ENCODE measurements at places on chromosomes 5 and 9.
A peak's percentile ranks its signal among the peaks of the same experiment; 100 is the strongest.

DNA sequence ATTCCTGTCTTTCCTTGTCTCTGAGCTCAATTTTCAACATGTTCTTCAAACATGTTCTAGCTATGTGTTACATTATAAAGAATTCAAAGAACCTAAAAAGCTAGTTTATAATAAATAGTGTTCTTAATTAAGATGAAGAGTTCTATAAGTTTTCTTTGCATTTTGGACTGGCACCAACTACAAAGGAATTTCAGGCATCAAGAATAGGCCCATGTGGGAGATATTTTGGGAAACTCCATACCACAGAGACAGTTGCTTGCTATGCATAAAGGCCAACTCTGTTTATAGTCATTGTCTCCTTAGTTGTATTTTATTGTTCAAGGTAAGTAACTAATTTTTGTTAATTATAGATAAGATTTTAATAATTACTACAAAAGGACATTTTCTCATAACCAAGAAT is 4.5 kb downstream of the SLF1 start:
- no peak for DNase-seq

DNA sequence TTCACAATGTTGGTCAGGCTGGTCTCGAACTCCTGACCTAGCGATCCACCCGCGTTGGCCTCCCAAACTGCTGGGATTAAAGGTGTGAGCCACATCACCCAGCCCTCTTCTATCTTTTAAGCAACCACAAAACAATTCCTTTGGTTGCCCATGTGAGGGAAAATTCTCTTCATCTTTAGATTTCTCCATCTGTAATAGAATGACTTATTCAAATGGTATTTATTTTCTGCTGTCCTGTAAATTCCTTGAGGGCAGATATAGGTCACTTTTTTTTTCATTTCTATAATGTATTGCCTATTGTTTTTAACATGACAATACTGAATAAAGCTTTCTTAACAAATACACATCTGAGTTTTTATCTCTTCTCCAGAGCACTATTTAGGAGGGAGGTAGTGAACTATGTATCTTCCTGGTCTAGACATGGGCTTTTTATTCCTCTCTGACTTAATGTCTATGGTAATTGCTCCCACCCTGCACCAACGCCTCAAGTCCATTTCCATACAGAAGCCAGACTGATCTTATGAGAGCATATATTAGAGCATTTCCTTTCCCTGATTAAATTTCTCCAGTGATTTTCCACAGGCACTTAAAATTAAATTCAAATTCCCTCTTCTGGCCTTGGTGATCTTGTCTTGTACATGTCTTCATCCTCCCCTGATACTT is 595.6 kb downstream of the CAAP1 start:
- no peak for DNase-seq

- DNase-seq = no peak
Measured at GRCh38 chr5:103487218-103487617, 75.4 kb downstream of the NUDT12 start.

DNA sequence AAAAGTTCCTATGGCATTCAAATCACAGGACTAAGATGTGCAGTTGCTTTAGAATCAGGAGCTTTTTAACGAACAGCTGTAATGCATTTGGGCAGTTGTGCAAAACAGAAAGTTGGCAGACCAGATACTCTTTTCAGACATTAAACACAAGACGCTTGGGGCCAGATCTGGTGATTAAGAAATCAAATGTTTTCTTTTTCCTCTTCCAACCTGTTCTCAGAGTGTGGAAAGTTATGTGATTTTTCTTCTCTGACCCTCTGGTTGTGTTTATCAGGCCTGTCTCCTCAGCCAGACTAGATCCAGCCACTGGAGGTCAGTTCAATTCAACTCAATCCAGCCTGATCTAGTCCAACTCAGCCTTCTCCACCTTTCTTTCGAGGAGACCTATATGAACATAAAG is 298.5 kb upstream of the PCSK5 start:
- DNase-seq = no peak

DNA sequence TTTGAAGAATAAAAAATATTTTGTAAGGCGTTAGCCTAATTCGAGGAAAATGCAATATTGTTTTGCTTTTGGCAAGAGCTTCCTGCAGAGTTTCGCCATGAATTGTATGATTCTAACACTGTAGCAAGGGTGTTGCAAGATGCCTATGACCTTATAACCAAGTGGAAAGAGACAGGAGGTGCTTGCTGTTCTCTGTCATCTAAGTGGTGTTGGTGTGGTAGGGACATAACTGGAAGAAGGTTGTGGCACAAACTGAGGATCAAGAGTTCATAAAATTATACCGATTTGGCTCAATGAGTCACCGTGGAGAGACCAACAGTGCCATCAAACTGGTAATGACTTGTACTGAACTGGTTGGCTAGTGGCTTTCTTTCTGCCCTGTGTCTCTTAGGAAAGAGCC is 6.3 kb downstream of the STC2 start:
- no peak for DNase-seq

DNA sequence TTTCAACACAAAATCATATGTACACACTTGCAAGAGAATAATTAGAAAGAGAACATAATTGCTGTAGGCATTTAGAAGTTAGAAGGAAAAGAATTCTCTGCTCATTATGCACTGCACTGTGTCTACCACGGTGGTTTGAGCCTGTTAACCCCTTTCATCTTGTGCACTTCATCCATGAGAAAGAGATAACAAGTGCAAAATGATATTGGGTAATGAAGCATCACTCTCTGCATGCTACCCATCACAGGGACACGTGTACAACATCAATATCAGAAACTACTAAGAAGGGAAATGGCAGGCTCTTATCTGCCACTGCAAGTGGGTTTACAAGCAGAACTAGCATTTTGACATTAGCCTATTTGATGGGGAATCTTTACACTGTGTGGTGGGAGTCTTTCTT is 202.6 kb downstream of the CDH12 start:
- DNase-seq = no peak

GRCh38 chr9:96164268-96164683 is 137.7 kb downstream of the HSD17B3 start:
- no peak for DNase-seq

- no peak for DNase-seq
Measured at GRCh38 chr9:71353720-71354119, 232.3 kb upstream of the TRPM3 start.

GRCh38 chr9:121558473-121558872 is 58.8 kb upstream of the GGTA1 start:
- no peak for DNase-seq

- DNase-seq = no peak
Measured at GRCh38 chr5:160702934-160703333, 149.1 kb downstream of the ATP10B start.

DNA sequence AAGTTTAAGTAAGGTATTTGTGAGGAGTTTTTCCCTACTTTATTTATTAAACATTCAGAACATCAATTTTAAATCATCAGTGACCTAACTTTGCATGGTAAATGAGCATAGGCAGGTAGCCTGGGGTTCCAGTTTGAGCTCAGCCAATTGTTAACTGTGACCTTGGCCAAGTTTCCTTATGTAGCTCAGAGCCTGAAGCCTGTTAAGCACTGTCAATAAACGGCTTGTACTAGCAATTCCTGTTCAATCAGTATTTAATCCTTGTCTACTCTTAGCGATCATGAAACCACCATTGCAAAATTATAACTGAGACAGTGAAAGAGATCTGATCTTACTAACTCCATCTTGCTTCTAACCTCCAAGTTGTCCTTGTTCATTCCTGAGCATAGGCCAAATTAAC is 4.7 kb upstream of the SOWAHA start:
- no peak for DNase-seq

DNA sequence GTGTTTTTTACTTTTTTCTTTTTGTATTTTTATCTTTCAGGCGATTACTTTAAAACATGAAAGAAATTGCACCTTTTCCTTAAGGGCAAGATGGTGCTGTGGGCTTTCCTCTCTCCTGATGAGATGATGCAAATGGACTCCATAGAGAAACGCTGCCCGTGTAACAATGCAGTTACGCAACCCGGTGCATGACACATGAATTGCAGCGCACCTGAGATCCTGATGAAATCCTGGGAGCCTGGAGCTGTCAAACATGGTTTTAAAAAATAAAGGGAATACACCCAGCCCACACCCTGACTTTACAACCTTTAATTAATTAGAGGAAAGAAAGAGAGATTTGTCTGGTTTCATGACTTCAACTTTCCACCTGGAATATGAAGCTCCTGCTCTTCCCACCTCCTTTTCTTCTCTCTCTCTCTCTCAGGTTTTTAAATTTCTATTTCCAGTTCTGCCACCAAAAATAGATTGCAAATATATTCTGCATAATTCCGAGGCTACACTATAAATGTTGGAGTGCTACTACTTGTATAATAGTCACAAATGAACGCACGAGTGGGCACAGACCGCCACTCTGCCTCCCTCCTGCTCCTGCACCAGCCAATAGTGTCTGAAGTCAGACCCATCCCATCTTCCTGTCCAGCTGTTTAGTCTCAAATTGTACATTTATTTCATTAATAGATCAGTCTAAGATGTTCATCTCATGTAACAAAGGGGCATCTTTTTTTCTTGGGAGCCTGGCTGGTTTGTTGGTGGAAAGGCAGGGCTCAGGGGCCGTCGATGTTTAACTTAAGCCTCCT is 179.1 kb downstream of the AUH start:
- DNase-seq = no peak

GRCh38 chr5:83345423-83345822 is 126.1 kb upstream of the VCAN start:
- no peak for DNase-seq

DNA sequence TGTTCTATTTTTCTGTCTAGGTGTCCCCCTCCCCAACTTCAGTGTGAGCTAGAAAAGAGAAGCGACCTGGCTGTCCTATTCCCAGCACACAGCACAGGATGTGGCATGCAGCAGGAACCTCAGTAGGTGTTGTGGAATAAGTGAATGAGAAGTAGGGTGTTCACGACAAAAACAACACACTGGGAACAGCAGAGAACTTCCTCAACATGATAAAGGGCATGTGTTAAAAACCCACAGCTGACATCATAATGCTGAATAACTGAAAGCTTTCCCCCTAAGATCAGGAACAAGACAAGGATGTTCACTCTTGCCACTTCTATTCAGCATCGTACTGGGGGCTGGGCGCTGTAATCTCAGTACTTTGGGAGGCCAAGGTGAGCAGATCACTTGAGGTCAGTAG is 155.6 kb upstream of the ZNF618 start:
- no peak for DNase-seq

- DNase-seq = no peak
Measured at GRCh38 chr9:31574006-31574765, 810.3 kb upstream of the ACO1 start.

DNA sequence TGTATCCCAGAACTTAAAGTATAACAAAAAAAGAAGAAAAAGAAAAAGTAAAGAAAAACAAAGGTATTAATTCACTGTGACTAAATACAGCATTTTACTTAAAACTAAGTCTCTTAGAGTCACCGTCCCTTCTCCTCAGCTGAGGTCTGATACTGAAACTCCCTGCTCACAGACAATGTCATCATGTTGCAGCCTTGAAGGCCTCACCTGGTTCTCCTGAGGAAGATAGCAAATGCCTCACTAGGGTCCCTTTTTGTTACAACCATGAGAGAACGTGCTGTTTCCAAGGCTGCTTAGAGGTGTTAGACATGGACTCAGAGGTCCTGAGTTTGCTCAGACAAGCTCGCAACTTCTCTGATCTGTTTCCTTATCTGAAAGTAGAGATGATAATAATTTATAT is 357.2 kb downstream of the MTRR start:
- no peak for DNase-seq

DNA sequence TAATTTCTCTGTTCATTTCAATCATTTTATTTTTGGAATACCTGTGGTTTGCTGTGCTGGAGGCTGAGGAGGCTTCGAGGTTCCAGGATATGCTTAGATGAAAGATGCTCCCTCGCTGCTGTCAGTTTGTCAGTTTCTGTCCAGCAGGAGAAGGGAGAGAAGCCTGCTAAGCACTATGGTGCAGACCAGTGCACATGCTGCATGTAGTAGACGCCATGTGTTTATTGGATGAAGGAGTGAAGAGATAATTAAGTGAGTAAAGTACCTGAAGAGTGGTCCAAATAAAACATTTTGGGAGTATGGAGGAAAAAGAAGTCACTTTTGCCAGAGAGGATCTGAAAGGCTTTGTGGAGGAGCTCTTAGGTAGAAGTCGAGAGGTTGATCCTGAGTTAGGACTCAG is 2.1 kb downstream of the PDZD2 start:
- no peak for DNase-seq

GRCh38 chr5:37840053-37841034 is 503 bp upstream of the GDNF start:
- DNase-seq = peak; percentile 65

DNA sequence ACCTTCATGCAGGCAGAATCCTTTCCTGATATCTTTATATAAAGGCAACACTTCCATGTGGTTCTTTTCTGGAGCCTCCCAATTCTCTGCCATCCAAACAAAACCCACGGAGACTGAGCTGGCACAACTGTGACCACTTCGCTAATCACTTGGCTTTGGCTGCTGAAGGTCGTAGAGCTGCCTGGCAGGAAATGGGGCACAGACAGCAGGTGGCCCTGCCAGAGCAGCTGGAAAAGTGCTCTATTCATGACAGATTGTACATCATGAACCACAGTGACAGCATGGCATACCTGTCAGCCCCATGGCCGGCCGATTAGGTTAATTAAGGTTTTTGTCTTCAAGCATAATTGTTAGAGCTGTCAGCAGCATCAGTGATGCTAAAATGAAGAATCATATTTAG is 141.9 kb upstream of the ANKRD55 start:
- DNase-seq = no peak

DNA sequence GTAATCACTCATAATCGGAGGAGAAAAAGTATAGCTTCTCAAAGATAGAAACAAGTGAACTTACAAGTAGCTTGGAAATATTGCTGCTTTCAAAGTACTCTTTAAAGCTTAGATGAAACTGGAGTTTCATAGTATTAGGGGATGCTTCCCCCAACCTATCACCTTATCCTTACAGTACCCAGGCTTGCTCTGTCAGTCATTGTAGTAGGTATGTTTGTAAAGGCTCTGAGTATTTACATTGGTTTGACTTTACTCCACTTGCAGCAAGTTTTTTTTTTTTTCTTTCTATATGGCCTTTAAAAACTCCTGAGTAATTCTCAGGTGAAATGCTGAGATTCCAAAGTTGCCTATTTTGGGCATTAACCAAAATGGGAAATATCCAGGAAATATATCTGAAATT is 84.8 kb downstream of the CD180 start:
- no peak for DNase-seq

- DNase-seq = no peak
Measured at GRCh38 chr9:34171753-34172535, 6.9 kb upstream of the UBAP1 start.

DNA sequence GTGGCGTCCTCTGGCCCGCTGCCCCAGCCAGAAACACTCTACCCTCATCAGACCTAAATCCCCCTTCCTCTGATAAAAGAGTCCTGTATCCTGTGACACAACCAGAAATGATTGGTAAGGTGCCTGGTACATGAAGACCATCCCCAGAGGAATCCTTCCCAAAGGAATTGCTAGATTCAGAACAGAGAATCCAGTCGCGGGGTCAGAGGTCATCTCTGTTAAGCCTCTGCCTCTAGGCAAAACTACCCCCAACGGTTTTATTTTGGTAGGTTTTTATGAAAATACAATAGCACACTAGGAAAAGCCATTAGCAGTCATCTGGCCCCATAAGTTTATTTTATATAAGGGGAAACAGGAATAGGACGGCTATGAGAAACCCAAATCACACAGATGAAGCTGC is 102.4 kb upstream of the HAND1 start:
- no peak for DNase-seq
